NCI-H1092 treated with DMSO at 0.1 percent for 48 hours (cell line): ENCODE measurements at places on chromosomes 1 and 21.

GRCh38 chr1:167457936-167458584 lies 60.3 kb downstream of the CD247 start:
- DNase-seq: no peak

- DNase-seq: no peak
Measured at GRCh38 chr1:193705554-193705981, 519.2 kb upstream of the B3GALT2 start.

- DNase-seq: no peak
Measured at GRCh38 chr21:42684109-42684916, 30.9 kb downstream of the PDE9A start.

DNA sequence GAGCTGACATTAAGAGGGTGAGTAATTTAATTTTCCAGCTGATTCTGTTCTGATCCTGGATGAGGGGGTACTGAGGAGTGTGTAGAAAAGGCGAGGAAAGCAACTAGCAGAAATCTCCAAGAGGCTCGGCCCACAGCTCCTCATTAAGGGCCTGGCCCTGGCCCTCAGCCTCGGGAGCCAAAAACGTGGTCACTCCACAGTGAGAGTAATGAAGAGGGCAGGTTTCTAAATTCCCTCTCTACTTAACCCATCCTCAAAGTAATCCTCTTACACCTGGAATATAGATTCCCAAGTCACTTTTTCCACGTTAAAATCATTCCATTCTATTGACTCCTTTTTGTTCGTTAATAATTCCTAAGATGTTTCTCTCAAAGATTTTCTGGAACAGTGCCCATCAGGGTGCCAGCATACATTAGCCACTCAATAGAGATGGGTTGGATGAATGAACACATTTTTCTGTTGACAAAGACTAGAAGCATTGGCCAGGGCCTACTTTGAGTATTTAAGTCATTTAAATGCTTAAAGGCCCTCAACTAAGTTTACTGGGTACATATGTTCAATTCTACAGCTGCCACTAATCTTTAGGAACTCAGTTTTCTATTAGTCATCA lies 1.1 kb upstream of the COL11A1 start:
- DNase-seq: no peak

- no peak for DNase-seq
Measured at GRCh38 chr1:14519976-14520375, 78.5 kb upstream of the KAZN start.

- DNase-seq: no peak
Measured at GRCh38 chr1:241213139-241213538, 143.9 kb downstream of the RGS7 start.

- no peak for DNase-seq
Measured at GRCh38 chr1:64569411-64569810, 99.5 kb downstream of the CACHD1 start.

GRCh38 chr1:45843474-45843905 lies 40.1 kb downstream of the MAST2 start:
- peak; percentile 10 for DNase-seq

DNA sequence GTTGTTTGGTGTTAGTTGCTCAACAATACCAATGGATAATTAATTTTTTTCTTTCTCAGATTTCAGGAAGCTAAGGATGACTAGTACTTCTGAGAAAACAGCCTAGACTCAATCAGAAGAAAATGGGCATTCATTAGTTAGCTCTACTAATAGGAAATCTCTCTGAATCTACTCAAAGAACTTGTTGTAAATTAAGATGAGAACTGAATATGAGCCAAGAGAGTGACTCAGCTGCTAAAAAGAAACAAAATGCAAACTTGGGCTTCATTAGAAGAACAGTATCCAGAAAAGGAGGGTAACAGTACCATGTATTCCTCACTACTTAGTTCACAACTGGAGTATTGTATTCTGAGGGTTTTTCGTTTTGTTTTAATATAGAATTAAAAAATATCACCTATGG lies 12.5 kb downstream of the FOXJ3 start:
- DNase-seq: no peak

- DNase-seq: no peak
Measured at GRCh38 chr1:30805304-30806003, 47.9 kb upstream of the LAPTM5 start.

DNA sequence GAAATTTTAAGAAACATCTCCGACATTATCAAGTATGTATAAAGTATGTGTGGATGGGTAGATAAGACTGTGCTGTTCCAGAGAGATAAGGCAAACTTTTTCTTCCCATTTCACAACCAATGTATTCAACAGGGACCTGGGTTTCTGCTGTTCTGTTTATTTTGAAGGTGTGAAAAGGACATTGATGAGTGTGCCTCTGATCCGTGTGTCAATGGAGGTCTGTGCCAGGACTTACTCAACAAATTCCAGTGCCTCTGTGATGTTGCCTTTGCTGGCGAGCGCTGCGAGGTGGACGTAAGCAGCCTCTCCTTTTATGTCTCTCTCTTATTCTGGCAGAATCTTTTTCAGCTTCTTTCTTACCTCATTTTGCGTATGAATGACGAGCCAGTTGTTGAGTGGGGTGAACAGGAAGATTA lies 174.0 kb downstream of the CRB1 start:
- no peak for DNase-seq

- DNase-seq: no peak
Measured at GRCh38 chr1:204256531-204256930, 42.7 kb upstream of the GOLT1A start.

- DNase-seq: no peak
Measured at GRCh38 chr1:165431079-165431478, 13.8 kb downstream of the RXRG start.

DNA sequence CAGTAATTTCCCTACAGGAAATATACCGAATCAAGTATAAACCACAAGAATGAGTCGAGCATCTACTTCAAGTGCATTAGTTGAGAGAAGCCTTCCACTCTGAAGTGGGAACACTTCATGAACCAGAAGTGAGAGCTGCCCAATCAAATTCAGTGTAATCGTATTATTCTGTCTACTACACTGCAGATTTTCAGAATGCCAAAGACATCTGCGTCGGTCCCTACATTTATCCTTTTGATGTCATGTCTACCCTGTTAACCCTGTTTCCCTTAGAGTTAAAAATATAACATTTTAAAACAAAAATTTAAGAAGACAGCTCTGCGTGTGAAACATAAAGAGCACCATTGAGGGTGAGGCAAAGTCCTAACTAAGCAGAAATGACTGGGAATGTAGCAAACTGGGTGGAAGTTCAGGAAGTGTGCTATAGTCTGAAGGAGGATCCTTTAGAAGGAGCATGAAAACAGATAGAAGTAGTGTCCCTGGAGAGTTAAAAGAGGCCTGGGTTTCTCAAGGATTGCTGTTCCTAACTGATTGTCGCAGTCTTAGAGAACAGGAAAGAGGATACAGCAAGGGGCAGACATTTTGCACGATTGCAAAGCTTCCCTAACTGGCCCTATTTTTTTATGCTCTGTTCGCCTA lies 291.2 kb downstream of the PTPRC start:
- no peak for DNase-seq

GRCh38 chr1:108152782-108153222 lies 47.3 kb downstream of the SLC25A24 start:
- DNase-seq: no peak

DNA sequence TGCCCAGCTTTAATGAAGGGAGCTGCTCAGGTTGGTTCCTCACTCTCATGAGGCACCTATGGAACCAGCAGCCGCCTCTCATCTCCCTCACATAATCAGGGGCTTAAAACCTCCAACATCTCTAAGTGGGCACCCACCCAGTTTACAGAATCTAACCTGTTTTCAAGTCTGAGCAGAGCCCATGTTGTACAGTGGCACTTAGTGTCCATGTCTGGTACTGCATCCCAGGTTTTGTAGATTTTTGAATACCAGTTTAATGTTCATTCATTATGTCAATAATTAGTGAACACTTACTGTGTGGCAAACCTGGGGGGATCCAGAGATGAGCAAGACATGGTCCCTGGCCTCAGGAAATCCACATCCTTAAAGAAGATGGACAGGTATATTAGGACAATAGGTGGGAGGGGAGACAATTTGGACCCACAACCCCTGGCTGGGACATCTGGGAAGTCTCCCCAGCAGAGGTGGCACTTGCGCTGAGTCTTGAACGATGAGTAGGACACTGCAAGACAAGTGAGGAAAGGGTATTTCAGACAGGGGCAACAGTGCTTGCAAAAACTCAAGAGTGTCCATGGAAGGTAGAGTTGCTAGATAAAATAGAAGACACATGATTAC lies 83.3 kb downstream of the LACTBL1 start:
- DNase-seq: peak; percentile 49

- DNase-seq: no peak
Measured at GRCh38 chr21:25742900-25743299, 8.1 kb downstream of the GABPA start.

DNA sequence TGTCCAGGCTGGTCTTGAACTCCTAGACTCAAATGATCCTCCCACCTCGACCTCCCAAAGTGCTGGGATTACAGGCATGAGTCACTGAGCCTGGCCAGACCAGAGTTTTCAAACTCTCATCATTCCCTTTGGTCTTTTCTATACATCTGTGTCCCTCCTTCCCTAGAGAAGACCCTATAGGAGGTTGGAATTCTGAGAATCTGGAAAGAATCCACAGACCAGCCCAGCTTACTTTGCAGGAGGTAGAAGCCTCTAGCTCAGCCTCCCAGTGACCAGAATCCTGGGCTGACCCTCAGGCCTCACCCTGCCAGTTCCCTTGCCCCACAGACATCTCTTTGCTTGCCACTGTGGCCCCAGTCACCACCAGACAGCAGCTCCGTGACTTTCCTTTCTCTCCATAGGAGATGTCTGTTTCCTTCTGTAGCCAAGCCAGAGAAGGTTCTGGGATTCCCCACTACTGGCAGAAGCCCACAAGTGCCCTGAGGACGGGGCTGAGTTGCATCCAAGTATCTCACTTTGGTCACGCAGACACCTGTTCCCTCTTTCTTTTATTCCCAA lies 34.7 kb upstream of the KHDRBS1 start:
- DNase-seq: no peak

DNA sequence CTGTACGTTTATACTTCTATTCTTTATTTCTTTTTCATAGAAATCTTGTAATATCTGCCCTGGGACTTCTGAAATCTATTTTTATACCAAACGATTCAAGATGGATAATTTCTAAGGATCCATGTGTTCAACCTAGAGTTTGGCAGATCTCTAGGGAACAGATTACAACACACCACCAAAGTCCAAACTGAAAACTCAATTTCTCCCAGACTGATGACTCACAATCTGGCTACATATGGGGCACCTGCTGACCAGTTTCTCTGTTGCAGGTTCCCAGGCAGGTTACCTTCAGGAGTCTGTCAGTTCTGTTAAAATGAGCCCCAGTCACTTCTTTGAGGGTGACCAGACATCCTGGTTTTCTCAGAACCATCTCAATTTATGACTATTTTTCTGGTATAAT lies 439.4 kb downstream of the GPATCH2 start:
- DNase-seq: no peak

DNA sequence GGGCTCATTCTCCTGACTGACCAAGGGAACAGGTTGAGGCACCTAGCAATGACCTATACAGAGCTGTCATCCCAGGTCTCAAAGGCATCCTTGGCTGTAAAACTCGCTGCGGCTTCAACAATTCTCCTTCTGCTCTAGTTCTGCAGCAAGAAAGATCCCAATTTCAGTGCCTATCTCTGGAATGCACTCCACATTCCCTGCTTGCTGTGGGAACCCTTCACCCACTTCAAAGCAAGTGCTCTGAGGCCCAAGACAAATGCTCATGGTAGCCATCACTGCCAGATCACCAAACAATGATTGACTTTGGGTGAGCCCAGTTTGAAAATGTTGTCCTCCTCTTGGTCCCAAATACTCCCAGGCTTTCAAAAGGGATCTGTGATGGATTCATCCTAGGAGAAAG lies 37.7 kb upstream of the FMO3 start:
- no peak for DNase-seq

GRCh38 chr1:82485591-82486369 lies 685.0 kb downstream of the ADGRL2 start:
- DNase-seq: peak; percentile 31

GRCh38 chr21:32545948-32546441 lies 39.3 kb downstream of the TCP10L start:
- no peak for DNase-seq

- DNase-seq: no peak
Measured at GRCh38 chr1:29686012-29686930, 449.9 kb downstream of the PTPRU start.

GRCh38 chr1:25095635-25096200 lies 136.6 kb downstream of the SYF2 start:
- DNase-seq: no peak

DNA sequence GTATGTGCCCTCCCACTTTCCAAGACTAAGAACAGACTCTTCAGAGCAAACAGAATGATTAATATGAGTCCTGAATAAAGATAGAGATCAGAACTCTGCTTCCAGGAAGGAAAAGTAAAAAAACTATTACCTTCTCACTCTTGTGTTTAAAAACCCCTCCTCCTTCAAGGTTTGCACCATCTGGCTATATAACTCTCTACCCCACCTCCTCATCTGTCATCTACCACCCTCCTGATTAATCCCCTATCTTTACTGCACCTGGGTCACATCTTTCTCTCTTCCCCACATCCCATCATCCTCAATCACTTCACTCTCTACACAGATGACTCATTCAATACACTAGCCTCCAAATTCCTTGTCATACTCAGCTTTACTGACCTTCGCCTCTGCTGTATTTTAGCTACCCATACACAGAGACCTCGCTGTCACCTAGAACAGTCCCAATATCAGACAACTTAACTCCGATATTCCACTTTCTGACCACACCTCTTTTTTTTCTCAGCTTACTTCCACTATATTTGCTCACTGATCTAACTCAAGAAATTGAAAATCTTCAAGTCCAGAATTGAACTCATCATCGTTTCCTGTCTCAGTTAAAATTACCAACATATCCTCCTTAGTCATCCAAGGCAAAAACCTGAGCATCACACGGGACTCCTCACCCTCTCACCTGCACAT lies 3.7 kb downstream of the SCMH1 start:
- DNase-seq: no peak

GRCh38 chr21:44259082-44259705 lies 2.5 kb downstream of the DNMT3L start:
- no peak for DNase-seq

DNA sequence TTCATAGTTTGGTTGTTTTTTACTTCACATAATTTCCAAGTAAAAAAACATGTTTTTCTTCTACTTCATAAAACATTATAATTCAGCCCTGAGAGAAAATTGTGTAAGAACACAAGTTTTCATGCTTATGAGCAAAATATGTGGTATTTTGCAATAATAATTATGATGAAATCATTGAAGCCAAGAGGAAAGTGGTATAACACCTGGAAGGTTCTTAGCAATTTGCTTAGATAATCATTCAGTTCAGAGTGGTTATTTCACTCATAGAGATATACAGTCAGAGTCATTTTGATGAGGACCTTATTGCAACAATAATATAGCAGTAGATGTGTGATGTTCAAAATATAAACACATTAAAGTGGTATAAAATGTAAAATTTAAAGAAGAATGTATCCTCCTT lies 94.5 kb downstream of the PLPPR4 start:
- DNase-seq: no peak

DNA sequence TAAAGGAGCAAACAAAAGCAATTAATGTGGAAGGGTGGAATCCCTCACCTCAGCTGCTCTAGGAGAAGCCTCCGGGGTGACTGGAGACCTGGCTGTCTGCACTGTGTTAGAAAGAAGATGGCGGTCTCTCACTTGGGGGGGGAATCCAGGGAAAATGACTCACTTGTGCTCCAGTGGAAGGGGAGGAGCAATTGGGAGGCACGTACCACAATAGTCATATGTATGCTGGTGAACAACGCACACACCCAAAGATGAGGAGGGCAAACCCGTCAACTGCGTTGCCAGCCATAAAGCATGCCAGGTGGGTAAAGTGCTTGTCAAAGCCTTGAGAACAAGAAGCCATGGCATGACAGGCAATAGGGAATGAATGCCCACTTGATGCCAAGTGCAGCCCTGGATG lies 22.1 kb downstream of the PLEKHA6 start:
- no peak for DNase-seq
